ENCODE measurements at places on chromosomes 1 and 21. TPM values are rescaled to one million over a fixed set of nuclear protein-coding genes. Genes with fewer than 3 reads are reported as not detected.

The SPRR2F gene
- not detected for total RNA-seq

The OR2T5 gene
- not detected for total RNA-seq

The S100A7A gene
- not detected for total RNA-seq

The FMO3 gene
- total RNA-seq, result not detected

The DNASE2B gene
- 2.1 TPM for total RNA-seq

The SMPDL3B gene
- total RNA-seq, result 2.7 TPM

The KCNJ15 gene
- 2.1 TPM for total RNA-seq

The NPHS2 gene
- total RNA-seq, result not detected

The LPGAT1 gene
- 70.4 TPM for total RNA-seq

The LEPROT gene
- 60.3 TPM for total RNA-seq

The MMP23B gene
- 18.1 TPM for total RNA-seq

Measured in tongue (tissue), 3 donors.